GM23248 (cell line): ENCODE measurements at places on chromosomes 1 and 21.

- DNase-seq = no peak
Measured at GRCh38 chr1:12502336-12503109, 115.5 kb downstream of the DHRS3 start.

DNA sequence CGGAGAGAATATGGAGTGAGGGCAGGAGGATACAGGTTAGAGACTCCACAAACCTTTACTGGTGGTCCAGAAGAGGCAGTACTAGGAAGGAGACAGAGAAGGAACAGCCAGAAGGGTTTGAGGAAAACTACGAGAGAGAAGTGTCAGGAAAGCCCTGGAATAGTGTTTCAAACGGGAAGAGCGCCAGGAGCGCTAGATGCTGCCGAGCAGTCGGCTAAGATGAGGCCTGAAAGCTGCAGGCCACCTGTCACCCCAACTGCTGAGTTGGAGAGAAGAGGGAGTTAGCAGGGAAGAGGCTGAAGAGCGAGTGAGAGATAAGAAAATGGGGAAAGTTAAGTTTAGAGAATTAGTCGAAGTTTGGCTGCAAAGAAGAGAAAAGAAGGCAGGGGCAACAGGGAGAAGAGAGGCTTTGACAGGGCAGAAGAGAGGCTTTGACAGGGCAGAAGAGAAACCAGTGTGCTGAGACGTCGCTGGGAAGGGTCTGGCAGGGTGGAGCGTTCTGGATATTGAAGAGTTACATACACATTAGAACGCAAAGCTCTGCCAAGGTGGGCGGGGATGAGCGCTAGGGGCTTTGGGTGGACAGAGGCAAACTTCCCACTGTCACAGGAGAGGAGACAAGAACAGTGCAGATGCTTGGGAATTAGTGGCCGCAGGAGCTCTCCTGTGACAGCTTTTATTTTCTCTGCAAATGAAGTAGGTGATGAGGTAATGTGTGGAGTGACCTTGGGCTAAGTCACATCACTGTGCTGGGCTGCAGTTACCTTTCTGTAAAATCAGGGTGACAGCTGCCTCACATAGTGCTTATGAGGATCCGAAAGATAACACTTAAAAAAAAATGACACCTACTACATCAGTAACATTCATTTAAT, 31.2 kb downstream of the PCSK9 start:
- DNase-seq = no peak

DNA sequence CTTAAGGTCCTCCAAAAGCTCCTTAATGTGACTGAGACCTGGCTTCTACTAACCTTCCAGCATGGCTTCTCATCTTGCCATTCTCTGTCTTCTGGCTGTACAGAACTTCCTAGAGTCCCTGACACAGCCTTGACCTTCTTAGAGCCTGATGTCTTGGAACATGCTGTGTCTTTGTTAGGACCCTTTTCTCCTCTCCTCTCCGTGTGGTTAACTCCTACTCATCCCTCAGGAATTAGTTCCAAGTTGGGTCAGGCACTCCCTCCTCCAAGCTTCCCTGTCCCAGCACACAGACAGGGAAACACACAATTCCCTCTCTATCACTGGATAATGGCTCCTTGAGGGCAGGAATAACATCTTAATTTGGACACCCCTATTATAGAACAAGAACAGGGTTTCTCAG, 275.4 kb upstream of the USP24 start:
- DNase-seq = peak; percentile 37

GRCh38 chr1:115666702-115667101, 24.9 kb downstream of the VANGL1 start:
- no peak for DNase-seq

DNA sequence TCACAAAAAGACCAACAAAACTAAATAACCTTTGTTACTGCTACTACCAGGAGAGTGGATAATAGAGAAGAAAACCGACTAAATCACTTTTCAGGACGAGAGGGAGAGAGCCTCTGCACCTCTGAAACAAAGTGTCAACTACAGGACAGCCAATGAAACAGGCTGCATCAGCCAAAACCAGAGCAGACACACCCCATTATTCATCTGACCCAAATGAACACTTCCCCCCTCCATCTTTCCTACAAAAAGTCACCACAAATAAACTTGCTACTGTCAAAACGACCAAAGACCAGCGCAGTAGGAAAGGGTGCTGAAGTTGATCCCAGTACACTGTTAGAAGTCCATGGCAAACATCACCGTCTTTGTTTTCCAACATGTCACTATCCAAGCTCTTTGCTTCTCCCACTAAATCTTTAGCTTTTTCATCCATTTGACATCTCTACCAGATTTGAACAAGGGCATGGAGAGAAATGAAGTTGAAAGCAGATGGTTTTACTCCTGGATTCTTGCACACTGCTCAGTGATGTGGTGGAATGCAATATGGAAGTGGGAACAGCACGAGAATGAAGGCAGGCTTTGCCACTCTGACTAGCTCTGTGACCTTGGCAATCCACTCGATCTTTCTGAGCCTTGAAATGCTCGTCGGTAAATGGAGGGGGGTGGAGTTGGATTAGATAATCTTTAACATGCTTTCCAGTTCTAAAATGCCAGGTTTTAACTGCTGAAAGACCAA, 20.5 kb downstream of the DSTYK start:
- DNase-seq = peak; percentile 43

DNA sequence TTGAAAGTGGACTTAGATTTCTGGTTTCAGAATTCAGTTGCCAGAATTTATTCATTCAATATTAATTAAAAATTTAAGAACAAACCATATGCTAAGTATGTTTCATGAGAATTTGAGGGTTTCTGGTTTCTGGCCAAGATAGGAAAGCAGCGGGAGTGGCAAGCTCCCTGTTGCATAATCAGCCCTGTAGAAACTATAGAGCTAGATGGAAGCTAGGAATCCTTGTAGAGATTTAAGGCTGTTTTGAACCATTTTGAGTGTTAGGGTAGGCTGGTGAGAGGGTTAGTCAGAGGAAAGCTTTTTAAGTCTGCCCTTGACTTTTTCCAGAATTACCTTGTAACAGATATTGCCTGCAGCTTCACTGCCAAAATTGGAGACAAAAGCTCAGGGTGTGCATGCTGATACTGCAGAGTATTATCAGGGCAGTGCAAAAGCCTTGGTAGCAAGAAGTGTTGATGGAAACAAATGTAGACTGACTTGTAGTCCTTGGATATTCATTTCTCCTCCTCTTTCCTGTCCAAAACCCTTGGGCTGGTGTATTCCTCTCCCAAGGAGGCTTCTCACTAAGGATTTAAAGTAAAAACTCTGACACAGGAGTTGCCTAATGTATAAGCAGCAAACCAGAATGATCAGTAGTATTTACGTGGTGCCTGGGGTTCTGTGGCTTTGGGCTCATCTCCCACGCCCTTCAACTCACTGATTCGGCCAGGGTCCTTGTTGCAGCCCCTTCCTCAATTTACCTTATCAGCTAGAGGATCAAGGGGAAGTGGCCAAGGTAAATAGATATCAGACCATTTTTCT, 12.6 kb upstream of the GIPC2 start:
- peak; percentile 31 for DNase-seq

DNA sequence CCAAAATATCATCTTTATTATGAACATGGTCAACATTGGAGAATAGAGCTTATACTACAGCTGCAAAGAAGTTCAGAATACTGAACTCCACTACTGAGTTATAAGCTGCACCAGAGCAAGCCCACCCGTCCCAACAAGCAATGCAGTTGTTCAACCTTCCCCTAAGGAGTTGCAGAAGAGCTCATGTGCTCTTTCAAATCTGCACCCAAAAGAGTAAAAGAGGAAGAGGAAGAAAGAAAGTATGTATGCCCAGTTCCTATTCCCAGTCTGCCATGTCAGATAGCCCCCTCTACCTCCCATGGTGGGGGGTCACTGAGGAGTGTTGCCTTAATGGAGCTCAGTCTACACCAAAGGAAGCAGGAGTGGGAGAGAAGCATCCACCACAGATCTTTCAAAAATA, 6.9 kb downstream of the C1orf162 start:
- no peak for DNase-seq

- DNase-seq = peak; percentile 58
Measured at GRCh38 chr1:57845041-57845440, 421.2 kb upstream of the DAB1 start.

DNA sequence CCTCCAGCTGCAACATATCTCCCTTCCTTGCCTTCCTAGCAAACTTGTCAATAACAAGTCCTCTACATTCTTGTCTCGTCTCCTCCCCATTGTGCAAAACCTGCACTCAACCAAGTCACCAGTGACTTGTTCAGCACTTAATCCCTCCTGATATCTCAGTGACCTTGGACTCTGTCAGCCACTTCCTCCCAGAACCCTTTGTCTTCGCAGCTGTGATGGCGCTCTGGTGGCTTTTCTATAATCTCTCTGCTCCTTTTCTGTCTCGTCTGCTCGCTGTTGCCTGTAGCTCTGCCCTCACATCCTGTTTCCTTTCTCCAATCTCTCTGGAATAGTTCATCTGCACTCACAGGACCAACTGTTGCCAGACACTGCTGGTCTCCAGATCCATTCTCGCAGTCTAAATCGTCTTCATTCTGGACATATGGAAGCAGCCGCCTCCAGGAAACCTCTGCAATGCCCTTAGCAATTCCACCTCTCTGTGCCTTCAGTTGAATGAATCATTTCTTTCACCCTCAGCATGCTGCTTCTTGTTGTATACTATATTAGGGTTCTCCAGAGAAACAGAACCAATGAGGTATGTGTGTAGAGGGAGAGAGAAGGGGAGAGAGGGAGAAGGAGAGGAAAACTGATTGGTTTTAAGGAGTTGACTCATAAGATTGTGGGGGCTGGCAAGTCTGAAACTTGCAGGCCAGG, 17.4 kb upstream of the IFNAR2 start:
- peak; percentile 53 for DNase-seq

- DNase-seq = peak; percentile 1
Measured at GRCh38 chr1:82125119-82125518, 324.4 kb downstream of the ADGRL2 start.

DNA sequence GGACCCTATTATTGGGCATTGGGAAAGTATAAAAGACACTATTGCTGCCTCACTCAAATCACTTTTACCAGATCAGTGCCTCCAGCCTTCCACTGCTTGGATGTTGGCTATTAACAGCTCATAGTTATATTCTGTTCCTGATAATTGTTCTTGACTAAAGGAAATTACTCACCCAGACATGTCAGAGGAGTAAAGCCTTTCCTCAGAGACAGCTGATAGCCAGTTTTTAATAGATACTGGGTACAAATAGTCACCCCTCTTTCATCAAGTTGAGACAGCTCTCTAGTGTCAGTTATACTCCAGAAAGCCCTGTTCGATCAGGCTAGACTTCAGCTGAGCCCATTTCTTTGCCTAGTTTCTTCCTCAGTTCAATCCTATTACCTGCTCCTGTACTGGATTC, 876.1 kb upstream of the B3GALT2 start:
- DNase-seq = no peak

DNA sequence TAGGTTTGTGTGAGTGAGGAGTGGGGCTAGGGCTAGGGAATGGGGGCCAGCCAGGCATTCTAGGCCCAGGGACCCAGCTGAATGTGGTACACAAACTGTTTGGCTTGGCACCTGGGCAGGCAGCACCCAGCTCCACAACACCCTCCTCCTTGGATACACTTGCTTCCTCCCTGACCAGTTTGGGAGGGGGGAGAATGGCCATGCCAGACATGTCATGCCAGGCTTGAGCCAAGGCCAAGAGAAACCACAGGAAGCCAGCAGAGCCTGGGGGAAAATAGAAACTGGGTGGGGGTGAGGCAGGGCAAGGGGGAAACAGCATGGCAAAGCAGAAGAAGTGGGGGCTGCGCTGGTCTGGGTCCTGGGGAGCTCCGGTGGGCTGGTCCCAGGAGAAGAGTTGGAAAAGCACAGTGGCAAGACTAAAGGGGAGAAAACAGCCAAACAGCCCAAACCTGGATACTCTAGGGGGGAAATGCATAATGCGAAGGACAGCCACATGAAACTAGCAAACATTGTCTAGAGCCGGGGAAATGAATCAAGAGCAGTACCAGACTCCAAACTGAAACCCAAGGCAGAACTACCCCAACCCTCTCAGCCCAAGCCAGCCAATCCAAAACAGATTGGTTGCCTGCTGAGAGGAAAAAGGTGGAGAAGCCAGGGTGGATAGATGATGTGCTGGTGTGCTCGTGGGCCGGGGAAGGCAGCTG, 47.9 kb downstream of the LGR6 start:
- no peak for DNase-seq

- DNase-seq = no peak
Measured at GRCh38 chr1:28323720-28324119, 5.1 kb upstream of the MED18 start.

- peak; percentile 32 for DNase-seq
Measured at GRCh38 chr1:229952670-229953520, 114.1 kb upstream of the GALNT2 start.

DNA sequence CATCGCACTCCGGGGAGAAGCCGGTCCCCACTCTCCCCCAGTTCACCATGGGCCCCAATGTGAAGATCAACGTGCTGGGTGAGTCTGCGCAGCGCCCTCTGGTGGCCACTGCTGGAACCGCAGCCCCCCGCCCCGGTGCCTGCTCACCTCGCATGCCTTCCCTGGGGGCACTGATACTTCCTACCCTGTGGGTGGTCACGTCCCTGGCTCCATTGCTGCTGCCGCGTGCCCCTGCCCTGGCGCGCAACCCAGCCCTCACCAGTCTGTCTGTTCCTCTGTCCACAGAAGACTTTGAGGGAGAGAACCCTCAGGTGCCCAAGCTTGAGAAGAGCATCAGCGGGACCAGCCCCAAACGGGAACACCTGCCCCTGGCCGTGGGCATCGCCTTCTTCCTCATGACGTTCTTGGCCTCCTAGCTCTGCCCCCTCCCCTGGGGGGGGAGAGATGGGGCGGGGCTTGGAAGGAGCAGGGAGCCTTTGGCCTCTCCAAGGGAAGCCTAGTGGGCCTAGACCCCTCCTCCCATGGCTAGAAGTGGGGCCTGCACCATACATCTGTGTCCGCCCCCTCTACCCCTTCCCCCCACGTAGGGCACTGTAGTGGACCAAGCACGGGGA, 7.6 kb downstream of the EFNA3 start:
- peak; percentile 59 for DNase-seq

- peak; percentile 53 for DNase-seq
Measured at GRCh38 chr1:109928591-109929111, 18.0 kb downstream of the CSF1 start.

DNA sequence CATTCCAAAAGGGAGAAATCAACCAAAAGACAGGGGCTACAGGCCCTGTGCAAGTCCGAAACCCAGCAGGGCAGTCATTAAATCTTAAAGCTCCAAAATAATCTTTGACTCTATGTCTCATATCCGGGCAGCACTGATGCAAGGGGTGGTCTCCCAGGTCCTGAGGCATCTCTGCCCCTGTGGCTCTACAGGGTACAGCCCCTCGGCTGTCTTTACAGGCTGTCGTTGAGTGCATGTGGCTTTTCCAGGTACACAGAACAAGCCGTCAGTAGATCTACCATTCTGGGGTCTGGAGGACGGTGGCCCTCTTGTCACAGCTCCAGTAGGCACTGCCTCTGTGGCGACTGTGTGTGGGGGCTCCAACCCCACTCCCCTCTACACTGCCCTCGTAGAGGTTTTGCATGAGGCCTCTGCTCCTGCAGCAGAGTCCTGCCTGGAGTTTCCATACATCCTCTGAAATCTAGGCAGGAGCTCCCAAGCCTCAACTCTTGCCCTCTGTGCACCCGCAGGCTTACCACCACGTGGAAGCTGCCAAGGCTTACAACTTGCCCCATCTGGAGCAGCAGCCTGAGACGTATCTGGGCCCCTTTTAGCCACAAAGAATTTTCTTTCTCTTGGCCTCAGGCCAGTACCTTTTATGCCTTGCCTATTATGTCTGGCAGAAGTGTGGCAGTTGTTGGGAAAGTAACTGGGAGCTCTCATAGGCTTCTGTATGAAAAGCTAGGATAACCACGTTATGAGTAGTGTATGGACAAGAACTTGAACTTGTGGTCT, 52.5 kb downstream of the POU2F1 start:
- DNase-seq = peak; percentile 8
